Urinary bladder (tissue), 4 donors: ENCODE measurements at places on chromosomes 7 and 10. TPM values are rescaled to one million over a fixed set of nuclear protein-coding genes. Genes with fewer than 3 reads are reported as not detected.

The C10orf90 gene
- not detected for polyA plus RNA-seq

The SLIT1 gene
- polyA plus RNA-seq: 0.19 TPM

The GOLGA7B gene
- 0.56 TPM for polyA plus RNA-seq

The SUN3 gene
- not detected for polyA plus RNA-seq

The WEE2 gene
- polyA plus RNA-seq: not detected

The HOGA1 gene
- 0.35 TPM for polyA plus RNA-seq

The HDAC9 gene
- 3.3 TPM for polyA plus RNA-seq

The TMEM273 gene
- polyA plus RNA-seq: 27.3 TPM

The NPFFR1 gene
- polyA plus RNA-seq: 0.01 TPM

The MYL10 gene
- polyA plus RNA-seq: 0.38 TPM

The OGDHL gene
- 0.87 TPM for polyA plus RNA-seq

The NEUROD6 gene
- polyA plus RNA-seq: not detected

The SAMD9L gene
- 5.0 TPM for polyA plus RNA-seq

The KNDC1 gene
- 0.47 TPM for polyA plus RNA-seq

The ITPRID1 gene
- polyA plus RNA-seq: not detected

The GPR158 gene
- polyA plus RNA-seq: 0.14 TPM

The SUFU gene
- 11.2 TPM for polyA plus RNA-seq

The ZSCAN25 gene
- polyA plus RNA-seq: 7.9 TPM

The PNLIPRP2 gene
- 0.06 TPM for polyA plus RNA-seq

The STAG3 gene
- 0.61 TPM for polyA plus RNA-seq

The FAM3C gene
- polyA plus RNA-seq: 40.3 TPM

The ADAM22 gene
- 2.9 TPM for polyA plus RNA-seq

The ABCF2 gene
- 29.6 TPM for polyA plus RNA-seq

The GBF1 gene
- 22.9 TPM for polyA plus RNA-seq

The STEAP2 gene
- 8.7 TPM for polyA plus RNA-seq

The IGF2BP3 gene
- polyA plus RNA-seq: 0.27 TPM

The OR2A7 gene
- polyA plus RNA-seq: 1.2 TPM

The TEX47 gene
- not detected for polyA plus RNA-seq

The KCNIP2 gene
- polyA plus RNA-seq: 1.5 TPM

The ANKRD7 gene
- 0.10 TPM for polyA plus RNA-seq

The CLCN1 gene
- polyA plus RNA-seq: 0.05 TPM

The GIMAP5 gene
- 24.3 TPM for polyA plus RNA-seq

The WNT2 gene
- 0.48 TPM for polyA plus RNA-seq

The ACHE gene
- polyA plus RNA-seq: 4.3 TPM

The PDK4 gene
- polyA plus RNA-seq: 183 TPM

The TBC1D12 gene
- polyA plus RNA-seq: 8.6 TPM
